ENCODE measurements at places on chromosomes 5 and 9. TPM values are rescaled to one million over a fixed set of nuclear protein-coding genes. Genes with fewer than 3 reads are reported as not detected.

Gene ARL14EPL
- not detected for total RNA-seq

Gene IL3
- not detected for total RNA-seq

Gene CCNO
- total RNA-seq, result 4.3 TPM

Gene TMEM174
- total RNA-seq, result not detected

Gene TEK
- total RNA-seq, result 5.9 TPM

Gene ALDH7A1
- total RNA-seq, result 38.7 TPM

Gene WDR55
- 25.3 TPM for total RNA-seq

Gene RXRA
- 31.0 TPM for total RNA-seq

Gene GRPEL2
- 17.1 TPM for total RNA-seq

Gene NAIP
- 37.7 TPM for total RNA-seq

Gene SPINK13
- not detected for total RNA-seq

Gene BSPRY
- 1.1 TPM for total RNA-seq

Gene ADCY2
- total RNA-seq, result 30.1 TPM

Gene GABRB2
- 0.33 TPM for total RNA-seq

Gene HNRNPH1
- 931 TPM for total RNA-seq

Gene CARTPT
- total RNA-seq, result not detected

Gene RELL2
- total RNA-seq, result 4.0 TPM

Gene STPG3
- total RNA-seq, result not detected

Gene SLC4A9
- total RNA-seq, result not detected

Gene SLC26A2
- 103 TPM for total RNA-seq

Gene ARID3C
- total RNA-seq, result 0.29 TPM

Gene LURAP1L
- total RNA-seq, result 24.1 TPM

Gene CNTNAP3B
- 46.7 TPM for total RNA-seq

Gene UGT3A1
- not detected for total RNA-seq

Gene CDKN2B-AS1
- 1.3 TPM for total RNA-seq

Gene MLANA
- total RNA-seq, result not detected

Gene ZNF782
- total RNA-seq, result 18.4 TPM

Gene PDGFRB
- total RNA-seq, result 53.7 TPM

Gene SLC22A5
- 23.3 TPM for total RNA-seq

Gene SLC36A3
- total RNA-seq, result not detected

Gene IFNK
- total RNA-seq, result not detected

Gene ANXA6
- total RNA-seq, result 320 TPM

Gene SLC25A2
- 0.98 TPM for total RNA-seq

Gene DDX4
- total RNA-seq, result not detected

Gene EQTN
- total RNA-seq, result not detected

Gene MTAP
- total RNA-seq, result 40.2 TPM

Gene VCAN
- 138 TPM for total RNA-seq

Gene RNF180
- total RNA-seq, result 22.7 TPM

Gene SPATA31E1
- total RNA-seq, result not detected

Gene ITK
- total RNA-seq, result 3.3 TPM

Gene NXNL2
- 10.5 TPM for total RNA-seq

Gene ARRDC1
- total RNA-seq, result 122 TPM

Gene F2RL2
- total RNA-seq, result under 0.01 TPM

Gene MIER3
- total RNA-seq, result 18.1 TPM

Gene SOHLH1
- total RNA-seq, result not detected
